ENCODE measurements at places on chromosomes 2 and 18.

- no peak for DNase-seq
Observed at GRCh38 chr2:238946318-238947242, 98.7 kb downstream of the TWIST2 start.

GRCh38 chr2:42980764-42981416 is 188.5 kb upstream of the HAAO start:
- DNase-seq = no peak

GRCh38 chr18:286515-287310 is 18.9 kb upstream of the THOC1 start:
- DNase-seq = no peak

GRCh38 chr2:68411397-68412126 is 46.5 kb downstream of the PLEK start:
- DNase-seq = no peak

- DNase-seq = peak; percentile 4
Observed at GRCh38 chr2:220365023-220365422, 737.6 kb downstream of the SLC4A3 start.

DNA sequence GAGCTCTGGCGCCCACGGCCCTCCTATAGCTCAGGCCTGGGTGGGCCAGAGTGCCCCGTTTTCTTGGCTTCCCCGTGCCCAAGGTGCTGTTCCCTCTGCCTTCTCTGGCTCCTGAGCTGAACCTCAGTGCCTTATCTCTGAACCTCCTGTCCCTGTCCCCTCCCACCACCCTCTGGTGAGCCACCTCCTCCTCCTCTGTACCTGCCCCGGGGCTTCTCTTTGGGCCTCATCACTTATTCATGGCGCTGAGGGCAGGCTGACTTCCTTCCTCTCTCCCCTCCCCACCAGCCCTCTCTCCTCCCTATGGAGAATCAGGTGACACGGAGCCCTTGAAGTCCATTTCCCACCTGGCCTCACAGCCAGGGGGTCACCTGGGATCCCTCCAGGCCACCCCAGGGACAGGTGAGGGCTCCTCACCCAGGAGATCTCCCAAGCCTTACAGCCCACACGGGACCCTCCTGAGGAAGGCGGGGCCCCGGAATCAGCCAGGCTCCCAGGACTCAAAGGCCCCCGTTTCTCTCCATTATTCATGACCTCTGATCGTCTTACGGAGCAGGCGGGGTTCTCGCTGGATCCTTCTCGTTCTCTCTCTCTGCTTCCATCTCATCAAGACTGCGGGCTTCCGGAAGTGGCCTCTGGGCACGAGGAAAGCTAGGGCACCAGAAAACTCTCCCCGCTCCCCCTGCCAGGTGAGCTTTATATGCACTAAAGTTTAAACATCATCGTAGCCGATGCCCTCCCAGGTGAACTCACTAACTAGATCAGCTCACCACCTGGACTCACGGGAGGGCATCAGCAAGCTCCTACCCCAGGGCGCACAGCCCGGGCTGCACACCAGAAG is at the start of gene LOXHD1:
TSS of gene LOXHD1 (minus strand) at position 106 of the 841 bp plus-strand sequence. CDS start 187 bp downstream, outside the sequence.
- DNase-seq = no peak

DNA sequence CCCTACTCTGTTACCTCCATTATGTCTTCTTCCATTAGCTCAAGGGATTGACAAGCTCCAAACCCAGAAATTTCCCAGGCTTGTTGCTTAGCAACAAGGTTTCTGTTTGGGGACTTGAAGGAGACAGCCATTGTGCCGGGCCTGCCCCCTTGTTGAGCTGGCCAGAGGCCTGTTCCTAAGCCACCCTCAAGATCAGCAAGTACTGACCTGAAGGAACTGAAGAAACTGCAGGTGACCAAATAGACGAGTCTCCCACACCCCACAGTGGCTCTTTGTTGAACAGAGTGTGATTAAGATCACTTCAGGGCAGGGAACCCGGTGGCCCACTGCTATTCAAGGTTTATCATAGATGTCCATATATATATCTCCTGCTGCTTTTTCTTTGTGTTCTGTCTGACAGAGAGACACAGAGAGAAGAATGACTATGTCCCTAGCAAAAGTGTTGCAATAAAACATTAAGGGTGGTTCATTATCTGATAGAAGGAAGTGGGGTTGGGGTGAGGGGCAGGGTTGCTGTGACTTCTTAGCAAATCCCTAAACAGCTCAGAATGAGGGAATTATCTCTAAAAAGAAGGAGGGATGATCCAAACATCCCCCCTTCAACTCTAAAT is 69.2 kb downstream of the RNF144A start:
- no peak for DNase-seq

- peak; percentile 43 for DNase-seq
Observed at GRCh38 chr2:36711741-36712314, 15.3 kb downstream of the VIT start.

- DNase-seq = no peak
Observed at GRCh38 chr2:240591226-240591625, 4.7 kb downstream of the CAPN10 start.

- DNase-seq = peak; percentile 56
Observed at GRCh38 chr2:203535078-203535783, at the start of gene RAPH1. RAPH1 (minus strand) TSS chr2:203535301; CDS start chr2:203495353, 39,948 bp downstream.

DNA sequence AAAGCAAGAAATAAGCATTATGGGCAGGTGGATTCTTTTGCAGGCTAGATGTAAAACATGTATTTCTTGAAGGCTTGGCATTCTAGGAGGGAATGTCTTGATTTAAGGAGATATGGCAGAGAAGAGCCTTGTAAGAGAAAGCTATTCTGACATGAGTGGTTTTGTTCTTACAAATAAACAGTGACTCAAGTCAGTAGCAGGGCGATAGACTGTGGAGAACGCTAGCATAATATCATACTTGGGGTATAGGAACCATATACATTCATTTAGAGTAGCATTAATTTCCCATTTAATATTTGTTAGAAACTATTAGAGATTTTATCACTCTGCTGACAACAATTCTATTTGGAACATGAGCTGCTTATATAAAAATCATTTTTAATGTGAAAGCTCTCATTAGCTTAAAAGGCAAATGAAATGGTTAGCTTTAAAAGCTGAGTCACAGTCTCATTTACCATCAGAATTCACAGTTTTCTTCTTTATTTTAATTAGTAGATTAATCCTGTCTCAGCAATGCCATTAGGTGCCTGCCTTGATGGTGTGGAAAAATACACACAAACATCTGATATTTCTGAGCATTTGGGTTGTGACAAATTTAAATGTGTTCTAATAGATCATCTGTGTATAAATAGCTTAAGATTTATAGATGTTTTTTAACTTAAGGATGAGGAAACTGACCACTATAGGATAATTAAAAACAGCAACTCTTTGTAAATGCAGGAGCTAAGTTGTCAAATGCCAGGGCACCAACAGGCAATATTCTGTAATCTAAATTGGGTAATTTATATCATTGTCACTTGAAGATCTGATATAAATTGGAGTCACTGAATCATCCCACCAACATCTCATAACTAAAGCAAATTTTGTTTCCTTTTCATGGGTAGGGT is 276.7 kb downstream of the PLCL1 start:
- DNase-seq = no peak

DNA sequence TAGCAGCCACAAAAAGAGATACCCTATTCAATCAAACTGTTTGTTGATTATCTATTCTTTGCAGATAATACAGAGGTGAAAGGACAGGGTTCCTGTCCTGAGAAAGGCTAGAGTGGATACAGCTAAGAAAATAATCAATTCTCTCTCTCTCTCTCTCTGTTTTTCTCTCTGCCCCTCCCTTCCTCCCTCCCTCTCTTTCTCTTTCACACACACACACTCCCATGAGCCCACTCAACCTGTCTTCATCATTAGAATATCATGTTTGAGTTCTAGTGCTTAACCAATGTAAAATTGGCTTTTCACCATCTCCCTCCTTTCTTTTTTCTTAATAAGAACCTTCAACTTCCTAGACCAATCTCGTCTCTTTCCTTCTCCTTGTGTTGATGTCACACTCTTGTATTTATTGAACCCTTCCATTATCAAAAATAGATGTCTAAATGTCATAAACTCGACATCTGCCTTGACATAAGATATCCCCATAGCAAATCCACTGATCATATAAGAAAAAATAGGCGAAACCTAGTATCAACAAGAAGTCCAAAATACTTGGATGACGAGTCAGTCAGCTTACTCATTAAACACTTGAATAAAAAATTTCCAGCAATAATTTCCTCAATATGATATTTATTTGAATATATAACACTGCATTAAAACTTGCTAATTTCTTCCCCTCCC is 42.8 kb upstream of the CYTIP start:
- no peak for DNase-seq

DNA sequence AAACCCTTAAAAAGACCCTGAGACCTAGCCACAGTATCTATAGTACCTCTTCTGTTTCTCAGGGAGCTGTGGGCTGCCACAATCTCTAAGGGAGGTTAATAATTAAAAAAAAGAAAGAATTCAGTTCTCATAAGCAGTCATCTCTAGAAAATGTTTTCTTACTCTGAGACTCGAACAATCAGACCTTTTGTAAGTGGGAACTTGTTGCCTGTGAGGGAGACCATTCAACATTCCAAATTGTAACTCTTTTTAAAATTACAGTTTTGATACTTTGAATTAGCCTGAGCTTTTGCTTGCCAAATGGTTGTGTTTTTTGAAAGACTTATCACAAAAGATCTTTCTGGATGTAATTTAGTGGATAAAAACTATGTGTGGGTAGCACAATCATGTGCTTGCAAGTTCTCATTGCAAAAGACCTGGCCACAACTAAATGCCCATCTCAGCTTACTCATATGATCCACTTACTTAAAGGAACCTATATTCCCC is 33.3 kb downstream of the IL1R2 start:
- DNase-seq = peak; percentile 51

GRCh38 chr2:56197816-56198215 is 14.0 kb downstream of the CCDC85A start:
- no peak for DNase-seq

DNA sequence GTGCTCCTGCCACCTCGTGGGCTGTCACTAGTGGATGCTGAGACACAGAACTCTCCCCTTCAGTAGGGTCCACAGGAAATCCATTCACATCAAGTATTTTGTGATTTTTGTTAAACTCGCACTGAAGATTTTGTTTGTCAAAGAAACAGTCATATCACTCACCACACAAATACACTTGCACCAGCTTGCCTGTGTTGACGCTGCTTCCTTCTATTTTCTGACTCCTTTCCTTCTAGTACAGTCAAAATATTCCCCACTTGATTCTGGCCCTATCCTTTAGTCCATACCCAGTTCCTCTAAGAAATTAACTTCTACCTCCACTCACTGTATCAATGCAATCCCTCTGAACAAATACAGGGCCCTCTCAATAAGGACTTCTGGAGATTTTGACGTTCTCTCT is 213.2 kb upstream of the ARL4C start:
- DNase-seq = no peak

DNA sequence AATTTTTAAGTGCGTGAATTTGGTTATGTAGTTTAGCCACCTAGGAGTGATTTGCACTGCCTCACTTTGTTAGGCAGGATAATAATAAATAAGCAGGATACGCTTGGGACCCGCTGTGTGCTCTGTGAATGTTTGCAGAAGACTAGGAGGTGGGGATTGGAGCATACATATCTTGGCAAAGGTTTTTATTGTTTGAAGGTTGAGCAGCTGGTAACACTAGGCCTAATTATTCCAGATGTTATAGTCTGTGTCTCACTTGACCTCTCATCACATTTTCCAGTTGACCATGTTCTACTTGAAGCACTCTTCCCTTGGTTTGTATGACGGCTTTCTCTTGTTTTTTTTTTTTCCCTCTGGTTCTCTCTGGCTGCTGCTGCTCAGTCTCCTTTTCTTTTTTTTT is 42.7 kb downstream of the FHOD3 start:
- DNase-seq = no peak

- DNase-seq = no peak
Observed at GRCh38 chr2:141699573-141699972, 431.2 kb downstream of the LRP1B start.

DNA sequence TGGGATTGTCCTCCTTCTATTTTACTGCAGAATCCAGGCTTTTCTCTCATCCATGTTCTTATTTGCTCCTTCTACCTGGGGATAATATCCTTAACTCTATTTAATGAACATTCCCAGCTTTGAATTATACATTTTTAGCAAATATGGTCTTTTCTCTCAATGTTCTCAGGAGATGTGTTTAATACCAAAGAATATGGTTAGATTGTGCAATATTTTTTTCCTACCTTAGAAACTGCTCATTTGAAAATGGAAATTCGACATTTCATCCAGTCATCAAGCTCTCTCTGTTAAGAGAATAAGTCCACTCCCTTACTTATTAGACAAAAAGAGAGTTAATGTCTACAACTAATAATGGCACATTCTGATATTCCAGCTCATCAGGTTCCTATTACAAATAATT is 160.4 kb upstream of the GULP1 start:
- DNase-seq = no peak

GRCh38 chr2:202327858-202328257 is 48.3 kb upstream of the BMPR2 start:
- no peak for DNase-seq

DNA sequence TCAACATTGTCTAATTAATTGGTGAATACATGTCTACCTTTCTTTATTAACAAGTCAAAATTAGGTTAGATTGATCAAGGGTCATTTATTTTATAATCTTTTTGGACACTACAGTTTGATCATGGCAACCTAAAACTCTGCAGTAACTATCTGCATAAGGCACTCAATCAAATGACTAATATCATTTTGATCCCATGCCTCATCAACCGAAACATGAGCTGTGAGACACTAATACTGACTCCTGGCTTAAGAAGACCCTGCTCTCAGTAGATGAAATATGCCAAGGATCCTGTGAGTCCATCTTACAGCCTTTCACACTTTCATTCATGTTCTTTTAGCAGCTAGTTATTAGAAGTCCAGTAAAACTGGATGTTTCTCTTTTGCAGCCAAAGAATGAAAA is 169.4 kb upstream of the CAVIN2 start:
- peak; percentile 30 for DNase-seq

- DNase-seq = no peak
Observed at GRCh38 chr2:136081582-136082210, 36.3 kb downstream of the CXCR4 start.

DNA sequence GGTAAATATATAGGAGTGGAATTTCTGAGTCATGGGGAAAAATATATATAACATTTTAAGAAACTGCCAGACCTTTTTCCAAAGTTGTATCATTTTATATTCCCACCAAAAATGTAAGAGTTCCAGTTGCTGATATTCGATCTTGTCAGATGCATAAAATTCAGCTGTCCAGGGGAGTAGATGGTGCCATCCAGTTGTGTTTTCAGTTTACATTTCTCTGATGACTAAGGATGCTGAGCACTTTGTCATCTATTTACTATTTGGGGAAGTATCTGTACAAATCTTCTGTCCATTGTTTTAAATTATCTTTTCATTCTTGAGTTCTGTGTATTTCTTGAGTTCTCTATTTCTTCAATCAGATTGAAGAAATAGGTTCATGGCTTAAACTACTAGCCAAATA is 126.1 kb downstream of the RTN4 start:
- no peak for DNase-seq

DNA sequence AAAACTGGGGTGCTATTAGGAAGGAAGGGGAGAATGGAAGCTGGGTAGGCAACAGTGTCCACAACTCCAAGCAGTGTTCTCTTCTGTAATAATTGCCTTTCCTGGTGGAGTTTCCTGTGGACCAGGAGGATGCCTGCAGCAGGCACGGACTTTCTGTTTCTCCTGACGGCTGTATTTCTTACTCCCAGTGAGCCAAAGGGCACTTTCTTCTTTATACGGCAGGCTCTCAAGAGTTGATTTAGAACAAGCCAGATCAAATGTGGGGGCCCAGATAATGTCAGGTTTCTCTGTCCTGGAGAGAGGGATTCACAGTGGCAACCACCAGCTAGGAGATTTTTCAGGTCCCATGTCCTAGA is 13.0 kb upstream of the PROC start:
- no peak for DNase-seq
